Right renal pelvis (tissue), 4 donors: ENCODE measurements at places on chromosomes 7 and 10. TPM values are rescaled to one million over a fixed set of nuclear protein-coding genes. Genes with fewer than 3 reads are reported as not detected.

The SH3PXD2A gene
- polyA plus RNA-seq = 29.3 TPM

DNA sequence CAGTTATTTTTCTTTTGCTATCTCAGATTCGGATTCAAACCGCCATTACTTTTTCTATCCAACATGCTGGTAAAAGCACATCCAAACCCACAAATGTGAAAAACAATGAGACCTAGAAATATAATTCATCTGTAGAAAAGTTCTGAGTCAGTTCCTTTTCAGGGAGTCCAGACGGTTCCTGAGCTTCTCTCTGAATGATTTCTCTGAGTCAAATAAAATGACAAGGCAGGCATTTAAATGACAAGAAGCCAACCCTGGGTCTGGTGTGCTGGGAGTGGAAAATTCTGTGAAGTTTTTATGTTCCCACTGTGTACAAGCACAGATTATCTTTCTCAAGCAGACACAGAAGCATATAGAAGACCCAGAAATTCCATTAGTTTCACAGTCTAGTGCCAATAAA is 96.3 kb upstream of the ANKRD1 start:
- DNase-seq = no peak

The GALNT11 gene
- polyA plus RNA-seq = 115 TPM

DNA sequence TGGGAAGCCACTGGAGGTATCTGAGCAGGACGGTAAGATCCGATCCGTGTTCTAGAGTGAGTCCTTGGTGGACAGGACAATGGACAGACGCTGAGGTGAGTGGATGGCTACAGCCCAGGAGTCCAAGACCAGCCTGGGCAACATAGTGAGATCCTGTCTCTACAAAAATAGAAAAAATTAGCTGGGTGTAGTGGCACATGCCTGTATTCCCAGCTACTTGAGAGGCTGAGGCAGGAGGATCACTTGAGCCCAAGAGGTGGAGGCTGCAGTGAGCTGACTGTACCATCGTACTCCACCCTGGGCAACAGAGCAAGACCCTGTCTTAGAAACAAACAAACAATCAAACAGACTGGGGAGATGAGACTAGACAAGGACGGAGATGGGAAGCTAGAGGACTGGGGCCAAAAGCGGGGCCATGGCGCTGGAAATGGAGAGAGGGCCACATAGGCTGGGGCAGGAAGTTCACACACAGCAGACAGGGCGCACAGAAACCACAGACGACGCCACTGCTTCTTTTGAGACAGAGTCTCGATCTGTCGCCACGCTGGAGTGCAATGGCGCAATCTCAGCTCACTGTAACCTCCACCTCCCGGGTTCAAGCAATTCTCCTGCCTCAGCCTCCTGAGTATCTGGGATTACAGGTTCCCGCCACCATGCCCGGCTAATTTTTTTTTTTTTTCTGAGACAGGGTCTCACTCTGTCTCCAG is 24.7 kb downstream of the DAGLB start:
- no peak for DNase-seq

The KCNIP2 gene
- 4.4 TPM for polyA plus RNA-seq

DNA sequence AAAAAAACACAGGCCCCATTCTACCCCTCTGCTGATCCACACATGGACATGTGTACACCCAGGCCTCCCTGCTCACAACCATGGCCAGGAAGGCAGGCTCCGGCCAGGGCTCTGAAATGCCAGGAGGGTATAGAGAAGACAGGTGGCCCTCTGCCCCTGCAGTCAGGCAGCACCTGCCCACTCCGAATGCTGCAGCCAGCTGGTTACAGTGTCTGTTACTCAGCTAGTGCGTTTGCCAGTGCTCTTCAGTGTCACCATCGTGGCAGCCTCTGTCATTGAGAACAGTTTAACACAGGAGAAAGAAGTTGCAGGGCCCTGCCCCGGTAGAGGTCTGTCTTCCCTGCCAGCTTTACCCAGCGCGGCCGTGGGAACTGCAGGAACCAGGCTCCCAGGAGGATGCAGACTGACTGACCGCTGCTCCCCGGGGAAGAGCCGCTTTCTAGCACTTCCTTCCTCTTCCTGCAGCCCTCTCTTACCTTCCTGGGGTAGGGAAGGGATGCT is 128.8 kb upstream of the FAM20C start:
- no peak for DNase-seq

DNA sequence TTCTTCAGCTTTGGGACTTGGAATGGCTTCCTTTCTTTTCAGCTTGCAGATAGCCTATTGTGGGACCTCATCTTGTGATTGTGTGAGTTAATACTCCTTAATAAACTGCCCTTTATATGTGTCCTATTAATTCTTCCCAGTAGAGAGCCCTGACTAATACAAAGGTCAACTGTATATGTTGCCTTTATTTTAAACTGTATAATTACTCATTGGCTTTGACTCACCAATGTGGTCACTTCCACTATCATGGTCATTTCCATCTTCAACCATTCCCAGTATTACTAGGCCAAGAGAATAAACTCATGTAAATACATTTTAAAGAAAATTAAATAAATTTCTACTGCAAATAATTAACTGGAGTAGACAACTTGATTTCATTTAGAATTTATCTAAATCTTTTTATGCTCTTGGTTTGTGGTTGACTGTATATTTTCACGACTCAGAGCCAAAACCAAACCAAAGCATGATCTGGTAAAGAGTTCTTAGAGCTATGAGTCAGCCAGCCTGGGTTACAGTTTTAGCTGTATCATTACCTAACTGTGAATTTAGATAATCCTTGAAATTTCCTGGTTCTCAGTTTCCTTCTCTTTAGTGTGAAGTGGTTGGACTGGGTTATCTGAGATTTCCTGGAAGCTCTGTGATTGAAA is 188.4 kb downstream of the PPP1R3A start:
- no peak for DNase-seq

DNA sequence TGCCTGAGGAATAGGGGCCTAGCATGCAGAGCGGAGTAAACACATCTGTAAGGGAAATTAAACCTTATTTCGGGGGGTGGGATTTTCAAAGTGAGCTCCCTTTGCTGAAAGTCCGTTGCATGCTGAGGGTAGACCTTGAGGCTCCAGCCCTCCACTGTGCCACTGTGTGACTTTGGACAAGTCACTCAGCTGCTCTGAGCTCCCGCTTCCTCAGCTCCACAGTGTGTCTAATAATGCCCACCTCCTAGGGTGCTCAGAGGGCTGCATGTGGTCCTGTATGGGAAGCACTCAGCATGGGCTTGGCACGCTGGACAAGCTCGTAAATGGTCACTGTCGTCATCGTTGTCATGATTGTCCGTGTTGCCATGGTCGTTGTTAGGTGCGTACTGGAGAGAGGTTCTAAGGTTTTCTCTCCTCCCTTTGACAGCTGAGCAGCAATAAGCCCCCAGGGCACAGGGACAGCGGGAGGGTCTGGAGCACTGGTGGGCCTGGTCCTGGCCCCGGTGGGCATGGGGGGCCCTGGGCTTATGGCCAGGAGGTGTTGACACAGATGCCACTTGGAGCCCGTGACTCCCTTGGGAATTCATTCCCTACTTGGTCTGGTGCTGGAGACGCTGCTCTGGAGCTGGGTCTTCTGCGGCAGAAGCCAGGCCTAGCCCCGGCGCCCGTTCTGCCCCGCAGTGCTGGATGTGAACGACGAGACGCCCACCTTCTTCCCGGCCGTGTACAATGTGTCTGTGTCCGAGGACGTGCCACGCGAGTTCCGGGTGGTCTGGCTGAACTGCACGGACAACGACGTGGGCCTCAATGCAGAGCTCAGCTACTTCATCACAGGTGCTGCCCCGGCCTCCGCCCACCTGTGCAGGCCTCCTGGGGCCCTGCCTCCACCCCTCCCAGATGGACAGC is 13.1 kb downstream of the C10orf105 start:
- DNase-seq = no peak

The PCGF6 gene
- 16.7 TPM for polyA plus RNA-seq

The FAM241B gene
- polyA plus RNA-seq = 7.7 TPM

The LHFPL3 gene
- polyA plus RNA-seq = 7.0 TPM

DNA sequence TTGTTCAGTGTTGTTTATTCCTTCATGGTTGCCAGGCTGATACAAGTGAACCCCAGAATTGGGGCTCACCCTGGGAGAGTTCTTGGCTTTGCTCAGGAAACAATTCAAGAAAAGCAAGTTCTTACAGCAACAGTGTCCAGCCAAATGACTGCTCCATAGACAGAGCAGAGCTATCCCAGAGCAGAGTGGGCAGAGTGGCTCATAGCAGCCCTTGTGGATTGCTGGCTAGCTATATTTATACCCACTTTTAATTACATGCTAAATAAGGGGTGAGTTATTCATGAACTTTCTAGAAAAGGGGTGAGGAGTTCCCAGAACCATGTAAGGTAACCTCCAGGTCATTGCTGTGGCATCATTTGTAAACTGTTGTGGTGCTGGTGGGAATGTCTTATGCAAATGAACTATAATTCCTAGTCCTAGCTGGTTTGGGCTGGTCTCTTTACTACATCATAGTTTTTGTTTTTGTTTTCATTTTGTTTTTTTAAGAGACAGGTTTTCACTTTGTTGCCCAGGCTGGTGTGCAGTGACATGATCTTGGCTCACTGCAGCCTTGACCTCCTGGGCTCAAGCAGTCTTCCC is 59.9 kb upstream of the HBP1 start:
- no peak for DNase-seq

GRCh38 chr7:17230099-17230807 is 68.2 kb upstream of the AHR start:
- no peak for DNase-seq

The GHRHR gene
- not detected for polyA plus RNA-seq

DNA sequence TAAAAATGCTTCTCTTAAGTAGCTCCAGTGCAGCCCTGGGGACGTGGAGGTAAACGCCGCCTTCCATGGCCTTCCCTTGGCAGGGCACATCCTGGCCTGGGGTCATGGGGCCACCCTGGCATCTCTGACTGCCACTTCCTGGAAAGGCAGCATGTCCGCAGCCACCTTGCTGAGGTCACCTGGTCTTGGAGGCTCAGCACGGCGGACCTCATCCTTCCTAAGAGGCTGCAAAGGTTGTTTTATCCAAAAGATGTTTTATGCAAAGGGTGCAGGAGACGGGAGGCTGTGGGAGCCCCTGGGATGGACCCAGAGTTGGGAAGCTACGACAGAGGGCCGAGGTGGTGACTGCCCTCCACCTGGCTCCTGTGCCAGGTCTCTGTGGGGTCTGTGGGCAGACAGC is 106.0 kb downstream of the TCERG1L start:
- DNase-seq = no peak

The VWC2 gene
- 1.2 TPM for polyA plus RNA-seq

DNA sequence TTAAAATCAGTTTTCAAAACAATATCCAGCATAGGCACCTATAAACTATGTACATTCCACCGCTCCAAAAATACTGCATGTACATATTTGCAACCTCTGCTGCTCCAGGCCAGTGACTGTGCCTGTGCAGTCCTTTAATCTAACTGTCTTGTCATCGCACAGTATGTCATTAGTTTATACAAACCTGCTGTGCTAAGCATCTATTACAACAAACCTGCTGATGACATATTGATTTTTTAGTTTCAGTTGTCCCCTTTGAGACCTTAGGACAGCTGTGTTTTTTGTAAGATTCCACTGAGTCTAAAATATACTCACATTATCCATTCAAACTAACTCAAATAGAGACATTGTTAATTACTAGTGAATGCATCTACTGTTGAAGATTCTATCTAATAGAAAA is 33.1 kb downstream of the SEMA3C start:
- DNase-seq = no peak

DNA sequence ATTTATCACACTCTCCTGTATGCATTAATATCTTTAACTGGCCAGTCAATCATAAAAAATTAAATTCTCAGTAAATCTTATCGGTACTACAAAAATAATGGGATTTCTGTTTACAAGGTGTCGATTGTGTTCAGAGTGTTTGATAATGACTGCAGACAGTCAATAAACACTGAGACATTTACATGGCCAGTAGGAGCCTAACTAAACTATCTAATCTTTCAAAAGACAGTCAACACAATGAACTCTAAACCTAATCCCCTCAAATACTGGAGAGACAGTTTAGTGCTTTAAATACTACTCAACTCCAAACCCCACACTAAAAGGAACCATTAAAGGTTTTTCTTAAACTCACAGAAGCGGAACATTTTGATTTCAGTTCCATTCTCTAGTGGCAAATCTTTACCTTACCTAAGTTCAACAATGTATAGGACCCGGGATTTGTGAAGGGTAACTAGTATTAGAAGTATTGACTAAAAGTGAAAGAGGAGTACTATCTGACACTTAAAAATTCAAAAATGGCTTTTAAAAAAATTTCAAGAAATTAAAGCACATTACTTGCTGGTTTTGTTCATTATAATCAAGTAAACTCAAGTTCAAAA is 37.3 kb upstream of the EXOC6 start:
- DNase-seq = no peak

DNA sequence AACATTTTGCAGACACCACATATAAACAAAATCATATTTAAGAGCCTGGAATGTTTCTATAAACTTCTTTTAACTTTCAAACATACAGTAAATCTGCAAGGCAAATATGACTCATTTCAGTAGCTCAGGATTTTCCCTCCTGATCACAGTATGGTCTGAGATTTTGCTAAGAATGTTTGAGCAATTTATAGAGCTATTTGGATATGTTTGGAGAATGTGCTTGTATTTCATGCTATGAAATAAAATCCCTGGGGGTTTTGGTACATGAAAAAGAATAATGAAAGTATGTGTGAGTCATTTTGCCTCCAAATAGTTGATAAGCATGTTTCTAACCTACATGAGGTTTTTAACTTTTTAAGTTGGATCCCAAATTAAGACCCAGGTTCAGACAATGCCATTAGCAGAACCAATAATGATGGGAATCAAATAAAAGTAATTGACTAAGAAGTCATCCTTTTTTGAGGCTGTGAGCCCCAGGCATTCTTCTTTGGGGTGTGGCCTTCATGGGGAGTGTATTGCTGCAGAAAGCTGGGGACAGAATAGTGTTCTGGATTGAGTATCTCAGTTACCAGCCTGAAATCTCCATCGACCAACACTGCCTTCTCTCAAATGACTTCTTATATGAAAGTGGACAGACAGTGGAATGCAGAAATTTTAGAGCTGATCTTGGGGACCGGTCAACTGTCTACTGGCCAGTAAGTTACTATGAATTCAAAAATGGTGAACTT is 66.1 kb upstream of the AGBL3 start:
- DNase-seq = no peak

- DNase-seq = no peak
Measured at GRCh38 chr7:28316489-28316888, 95.8 kb upstream of the CREB5 start.

- DNase-seq = no peak
Measured at GRCh38 chr7:90777041-90777440, 180.9 kb downstream of the CDK14 start.

The RAMP3 gene
- polyA plus RNA-seq = 9.5 TPM

The PRLHR gene
- not detected for polyA plus RNA-seq

The GNAT3 gene
- polyA plus RNA-seq = not detected
